Suppressor macrophage (primary cell): ENCODE measurements at places on chromosomes 2 and 18.

GRCh38 chr2:99822474-99823207 is 319.7 kb downstream of the AFF3 start:
- no peak for DNase-seq

DNA sequence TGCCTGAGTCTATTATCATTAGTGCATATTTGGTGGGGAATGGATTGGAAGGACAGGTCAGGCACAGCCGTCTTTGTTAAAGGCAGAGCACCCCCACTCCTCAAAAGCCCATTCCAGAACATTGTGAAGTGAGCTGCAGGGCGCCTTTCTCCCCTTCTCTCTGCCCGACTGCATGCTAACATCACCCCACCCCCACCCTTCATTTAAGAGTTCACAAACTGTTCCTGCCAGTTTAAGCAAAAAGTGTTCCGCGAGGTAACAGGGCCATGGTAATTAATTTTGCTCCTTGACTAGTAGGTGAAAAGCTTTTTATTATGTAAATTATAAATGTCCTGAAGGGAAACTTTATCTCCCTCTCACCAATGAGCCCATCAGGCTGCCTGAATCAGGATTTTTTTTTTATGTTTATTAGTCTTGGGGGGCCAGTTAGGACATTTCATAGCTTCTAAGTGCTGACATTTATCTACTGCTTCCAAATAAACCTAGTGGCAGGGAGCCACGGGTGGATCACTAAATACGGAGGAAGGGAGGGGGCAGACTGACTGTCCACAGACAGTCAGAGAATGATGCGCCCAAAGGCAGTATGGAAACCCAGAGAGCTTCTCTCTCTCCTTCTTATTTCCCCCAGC is 99.4 kb downstream of the FTCDNL1 start:
- DNase-seq = no peak

DNA sequence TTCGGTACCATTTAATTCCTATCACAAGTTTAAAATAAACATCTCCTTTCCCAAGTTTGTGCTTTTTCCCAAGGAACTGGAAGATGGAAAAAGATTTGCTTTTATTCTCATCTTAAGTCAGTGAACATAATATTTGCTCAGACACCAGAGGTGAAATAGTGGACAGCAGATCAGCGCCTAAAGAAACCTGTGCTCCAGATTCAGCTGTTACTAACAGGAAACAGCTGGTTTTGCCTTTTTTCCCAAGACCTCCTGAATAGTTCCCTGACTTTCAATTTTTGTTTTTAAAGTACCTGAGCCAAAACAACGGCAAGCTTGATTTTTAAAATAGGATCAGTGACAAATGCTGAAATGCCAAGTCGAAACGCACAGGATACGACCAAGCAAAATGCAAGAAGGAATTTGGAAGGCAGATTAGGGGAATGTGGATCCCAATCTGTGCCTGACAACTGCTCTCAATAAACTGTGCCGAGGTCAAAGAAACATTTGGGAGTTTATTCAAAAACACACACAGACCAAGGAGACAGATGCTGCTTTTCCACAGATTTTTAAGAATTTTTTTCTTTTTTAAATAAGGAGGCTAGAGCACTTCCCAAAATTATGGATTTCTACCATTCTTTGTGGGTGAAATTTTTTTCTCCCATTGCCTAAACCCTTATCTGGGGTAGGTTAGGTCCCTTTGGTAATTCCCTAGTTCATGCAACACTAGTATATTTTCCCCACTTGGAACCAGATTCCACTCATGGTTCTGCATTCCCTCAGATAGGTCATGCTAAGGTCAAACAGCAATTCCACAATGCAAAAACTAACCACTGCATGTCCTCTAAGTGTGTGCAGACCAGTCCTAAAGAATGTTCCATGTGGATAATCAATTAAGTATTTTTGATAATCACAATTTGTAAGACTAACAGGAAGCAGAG is 121.5 kb upstream of the PDE1A start:
- DNase-seq = no peak

DNA sequence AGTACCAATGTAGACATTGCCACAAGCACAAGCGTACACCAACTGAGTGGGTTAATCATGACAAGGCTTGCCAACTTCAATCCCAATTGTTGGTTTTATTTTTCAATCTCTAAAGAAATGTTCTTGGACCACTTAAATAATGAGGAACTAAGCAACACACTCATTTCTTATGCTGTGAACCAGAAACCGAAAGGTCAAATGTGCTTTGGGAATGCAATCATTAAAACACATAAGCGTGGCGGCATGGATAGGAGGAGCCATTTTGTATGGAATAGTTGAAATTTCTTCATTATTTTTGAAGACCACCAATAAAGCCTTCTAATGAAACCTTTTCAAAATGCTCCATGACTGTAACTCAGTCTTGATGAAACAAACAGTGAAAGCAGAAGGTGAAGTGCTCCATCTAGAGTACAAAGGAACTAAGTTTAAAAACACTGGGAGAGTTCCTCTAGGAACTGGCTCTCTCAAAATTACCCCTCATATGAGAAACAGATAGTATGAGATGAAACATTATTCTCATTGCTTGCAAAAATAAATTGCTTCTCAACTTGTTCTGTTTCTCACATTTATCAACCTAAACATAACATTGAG is 113.2 kb upstream of the CHST9 start:
- no peak for DNase-seq

DNA sequence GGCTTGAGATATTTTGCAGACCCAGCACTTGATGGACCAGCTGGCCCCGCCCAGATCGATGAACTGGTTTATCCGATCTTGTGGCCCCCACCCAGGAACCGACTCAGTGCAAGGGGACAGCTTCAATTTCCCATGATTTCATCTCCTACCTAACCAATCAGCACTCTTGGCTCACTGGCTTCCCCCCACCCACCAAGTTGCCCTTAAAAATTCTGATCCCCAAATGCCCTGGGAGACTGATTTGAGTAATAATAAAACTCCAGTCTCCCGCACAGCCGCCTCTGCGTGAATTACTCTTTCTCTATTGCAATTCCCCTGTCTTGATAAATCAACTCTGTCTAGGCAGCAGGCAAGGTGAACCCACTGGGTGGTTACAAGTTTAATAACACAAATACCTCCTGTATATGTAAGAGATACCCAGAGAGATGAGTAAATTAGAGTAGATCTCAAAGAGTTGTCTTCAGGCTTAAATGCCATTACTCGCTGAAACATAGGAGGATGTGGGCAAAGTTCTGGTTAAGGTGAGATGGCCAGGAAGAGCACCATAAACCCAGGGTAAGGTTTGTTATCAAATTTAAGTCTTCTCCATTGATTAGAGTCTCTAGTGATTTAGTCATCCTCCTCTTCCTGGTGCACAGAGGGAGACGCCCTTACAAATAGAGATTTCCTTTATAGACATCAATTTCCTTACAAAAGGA is 222.8 kb downstream of the ARL4C start:
- DNase-seq = no peak

DNA sequence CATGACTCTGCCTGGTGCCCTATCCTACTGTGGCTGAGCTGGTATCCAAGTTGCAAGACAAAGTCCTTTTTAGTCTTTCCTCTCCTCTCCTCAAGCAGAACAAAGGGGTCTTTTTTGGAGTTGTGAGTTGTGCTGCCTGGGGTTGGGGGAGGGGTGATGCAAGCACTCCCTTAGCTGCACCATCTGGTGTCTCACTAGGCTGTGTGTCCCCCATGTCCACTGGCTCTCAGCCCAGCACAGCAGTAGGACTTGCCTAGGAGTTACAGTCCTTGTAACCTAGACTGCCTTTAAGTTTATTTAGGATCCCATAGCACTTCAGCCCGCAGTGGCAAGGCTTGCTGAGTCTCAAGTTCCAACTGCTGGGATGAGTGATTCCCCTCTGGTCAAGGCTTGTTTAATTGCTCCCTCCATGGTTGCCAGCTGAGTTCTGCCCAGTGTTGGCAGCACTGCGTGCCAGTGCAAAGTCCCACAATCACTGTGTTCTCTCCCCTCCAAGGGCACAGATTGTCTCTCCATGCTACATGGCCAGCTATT is 13.2 kb upstream of the ILKAP start:
- DNase-seq = no peak

- DNase-seq = no peak
These were observed 468.4 kb downstream of the MBD2 start for GRCh38 chr18:53755914-53756609.

- DNase-seq = no peak
These were observed 236.8 kb downstream of the SEPTIN10 start for GRCh38 chr2:109376796-109377495.

DNA sequence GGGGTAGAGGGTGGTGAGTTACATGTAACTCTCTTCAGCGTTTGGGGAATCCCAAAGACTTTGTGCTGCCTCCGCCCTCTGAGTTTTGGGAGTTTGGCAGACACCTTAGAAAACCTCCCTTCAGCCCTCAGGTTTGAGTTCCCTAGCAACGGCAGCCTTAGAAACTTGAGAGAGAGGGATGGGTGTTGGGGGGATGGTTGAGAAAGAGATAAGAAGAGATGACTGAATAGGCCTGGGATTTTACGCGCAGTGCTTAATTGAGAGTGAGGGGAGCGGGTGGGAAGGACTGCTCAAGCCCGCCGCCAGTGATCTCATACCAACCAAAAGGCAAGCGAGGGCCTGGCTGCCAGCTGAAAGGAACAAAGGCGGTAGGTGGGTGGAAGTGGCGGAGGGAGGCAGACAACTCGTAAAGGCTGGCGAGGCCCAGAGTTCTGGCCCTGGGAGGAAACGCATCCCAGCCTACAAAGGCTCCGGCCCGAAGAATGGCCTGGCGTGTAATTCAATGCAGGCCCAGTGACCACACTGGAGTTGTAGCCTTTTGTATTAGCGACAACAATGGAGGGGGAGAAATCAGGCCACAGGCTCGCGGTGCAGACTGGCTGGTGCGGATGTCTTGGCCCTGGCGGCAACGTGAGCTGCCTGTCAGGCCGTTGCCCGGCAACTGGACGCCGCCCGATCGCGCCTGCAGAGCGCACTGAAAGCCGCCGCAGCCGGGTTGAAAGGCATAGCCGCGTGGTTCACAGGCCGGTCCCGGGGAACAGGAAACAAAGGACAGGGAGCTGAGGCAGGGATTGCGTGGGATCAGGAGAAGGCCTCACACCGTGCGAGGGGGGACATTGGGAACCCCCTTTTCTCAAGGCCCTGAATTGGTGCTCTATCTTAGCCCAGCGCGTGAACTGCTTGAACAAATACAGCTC is 39.9 kb upstream of the DARS1 start:
- DNase-seq = peak; percentile 39

- no peak for DNase-seq
These were observed 276.4 kb upstream of the CXCR4 start for GRCh38 chr2:136394136-136395060.
